ENCODE measurements at places on chromosomes 3 and 15.

DNA sequence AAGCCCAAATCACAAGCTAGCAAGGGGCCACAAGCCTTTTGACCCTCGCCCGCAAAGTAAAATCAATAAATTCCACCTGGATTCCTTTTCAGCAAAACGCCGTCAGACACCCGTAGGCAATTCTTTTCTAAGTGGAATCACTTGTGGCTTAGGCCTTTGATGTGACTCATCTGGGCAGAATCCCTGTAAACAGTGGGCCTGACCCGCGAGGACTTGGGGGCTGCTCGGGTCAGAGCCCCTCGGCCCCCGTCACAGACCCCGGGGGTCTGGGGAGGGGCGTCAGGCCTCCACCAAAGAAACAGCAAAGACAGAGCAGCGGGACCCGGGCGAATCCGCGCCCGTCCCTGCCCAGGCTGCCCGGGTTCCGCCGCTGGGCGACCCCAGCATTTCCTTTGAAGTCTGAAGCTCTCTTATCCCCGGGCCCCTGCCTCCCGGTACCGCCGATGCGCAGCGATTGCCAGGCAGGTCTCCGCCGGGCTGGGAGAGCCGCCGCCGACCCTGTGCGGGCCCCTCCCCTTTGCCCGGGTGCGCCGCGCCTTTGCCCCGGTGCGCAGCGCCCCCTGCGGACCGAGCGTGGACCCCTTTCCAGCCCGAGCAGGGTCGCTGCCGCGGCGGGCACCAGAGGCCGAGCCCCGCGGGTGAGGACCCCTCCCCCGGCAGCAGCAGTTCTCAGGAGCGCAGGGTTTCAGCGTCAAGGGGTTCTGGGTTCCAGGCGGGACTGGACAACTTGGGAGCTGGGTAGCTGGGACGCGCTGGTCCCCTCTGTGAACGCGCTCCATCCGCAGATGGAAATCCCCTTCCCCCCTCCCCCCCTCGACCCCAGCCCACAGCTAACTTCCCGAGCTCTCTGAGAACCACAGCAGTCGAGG, 178.3 kb downstream of the UACA start:
- no peak for DNase-seq

DNA sequence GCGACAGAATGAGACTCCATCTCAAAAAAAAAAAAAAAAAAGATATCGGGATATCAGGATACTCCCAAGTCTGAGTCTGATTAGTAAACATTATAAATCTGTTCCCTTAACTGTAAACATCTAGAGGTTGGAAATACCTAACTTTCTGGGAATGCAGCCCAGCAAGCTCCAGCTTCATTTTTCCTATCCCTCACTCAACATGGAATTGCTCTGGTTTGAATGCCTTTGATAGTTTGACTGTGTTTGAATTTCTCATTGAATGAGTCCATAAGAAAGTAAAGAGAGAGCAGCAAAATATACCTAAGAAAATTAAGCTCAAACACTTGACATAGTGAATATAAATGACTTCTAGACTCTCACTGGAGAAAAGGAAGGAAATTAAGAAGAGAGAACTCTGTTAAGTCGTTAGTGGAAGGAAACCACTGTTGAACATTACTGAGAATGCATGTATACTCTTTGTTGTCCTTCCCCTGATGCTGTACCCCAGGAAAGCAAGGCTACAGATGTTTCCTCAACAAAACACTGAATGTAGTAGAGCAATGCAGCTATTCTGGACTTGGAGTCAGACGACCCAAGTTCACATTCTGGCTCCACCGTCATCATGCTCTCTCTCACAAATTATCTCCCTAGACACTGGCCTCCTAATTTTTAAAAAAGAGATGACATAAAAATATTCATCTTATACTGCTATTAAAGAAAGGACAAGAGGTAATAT, 62.4 kb downstream of the CD200 start:
- no peak for DNase-seq

GRCh38 chr3:152635389-152635788, 199.5 kb upstream of the P2RY1 start:
- DNase-seq, result no peak

DNA sequence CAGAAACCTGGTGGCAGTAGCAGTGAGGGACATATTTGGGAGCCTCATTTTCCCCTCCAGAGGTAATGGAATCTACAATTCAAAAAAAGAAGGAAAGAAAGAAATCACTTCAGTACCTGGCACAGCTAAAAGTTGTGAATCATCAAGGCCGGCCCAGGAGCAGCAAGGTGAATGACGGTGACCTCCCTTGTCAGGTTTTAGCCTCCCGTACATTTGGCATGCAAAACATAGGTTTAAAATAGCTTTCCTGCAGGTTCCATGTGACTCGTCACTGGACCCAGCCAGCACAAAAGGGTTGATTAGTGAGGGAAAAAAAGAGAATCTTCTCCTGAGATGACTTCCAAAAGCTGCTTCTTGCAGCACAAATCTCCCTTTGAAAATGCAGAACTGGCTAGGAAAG, 394.2 kb downstream of the LSAMP start:
- no peak for DNase-seq

DNA sequence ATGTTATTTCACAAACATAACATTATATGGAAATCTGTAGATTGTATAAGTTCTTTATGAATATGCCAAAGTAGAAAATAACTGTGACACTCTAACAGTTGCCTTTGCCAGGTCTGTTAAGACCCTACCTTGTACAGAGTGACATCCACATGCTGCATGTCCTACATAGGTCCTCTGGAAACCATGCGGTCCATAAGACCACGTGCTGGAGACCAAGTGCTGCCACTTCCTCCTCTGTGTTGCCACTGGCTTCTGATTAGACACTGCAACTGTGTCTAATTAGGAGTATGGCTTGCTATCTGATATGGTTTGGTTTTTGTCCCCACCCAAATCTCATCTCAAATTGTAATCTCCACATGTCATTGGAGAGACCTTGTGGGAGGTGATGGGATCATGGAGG, 855.5 kb upstream of the SEMA6D start:
- no peak for DNase-seq

Data from NCI-H774 (cell line).